ENCODE measurements at places on chromosomes 6 and 20.

- no peak for DNase-seq
Observed at GRCh38 chr6:13425943-13426931, 61.2 kb downstream of the GFOD1 start.

- DNase-seq = no peak
Observed at GRCh38 chr6:44339763-44340625, 2.5 kb upstream of the SPATS1 start.

GRCh38 chr6:108564178-108564577 lies 3.5 kb downstream of the FOXO3 start:
- DNase-seq = no peak

DNA sequence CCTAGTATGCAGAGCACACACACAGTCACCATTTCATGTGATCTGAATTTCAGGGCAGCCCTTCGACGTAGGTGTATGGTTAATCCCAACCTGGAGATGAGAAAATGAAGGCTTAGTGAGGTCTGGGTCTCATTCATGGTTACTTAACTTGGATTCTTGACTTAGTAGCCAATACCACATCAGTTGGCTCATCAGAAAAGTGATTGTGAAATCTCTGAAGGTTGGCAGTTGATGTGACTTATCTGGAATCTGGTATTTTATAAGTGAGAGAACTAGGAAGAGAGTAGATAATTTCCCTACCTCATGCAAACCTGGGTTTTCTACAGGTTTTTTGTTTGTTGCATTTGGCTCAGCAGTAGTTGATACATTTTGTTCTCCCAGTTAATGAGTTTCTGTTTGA lies 123.7 kb downstream of the CCDC170 start:
- DNase-seq = no peak

- DNase-seq = no peak
Observed at GRCh38 chr6:18397701-18398100, 10.6 kb downstream of the RNF144B start.

DNA sequence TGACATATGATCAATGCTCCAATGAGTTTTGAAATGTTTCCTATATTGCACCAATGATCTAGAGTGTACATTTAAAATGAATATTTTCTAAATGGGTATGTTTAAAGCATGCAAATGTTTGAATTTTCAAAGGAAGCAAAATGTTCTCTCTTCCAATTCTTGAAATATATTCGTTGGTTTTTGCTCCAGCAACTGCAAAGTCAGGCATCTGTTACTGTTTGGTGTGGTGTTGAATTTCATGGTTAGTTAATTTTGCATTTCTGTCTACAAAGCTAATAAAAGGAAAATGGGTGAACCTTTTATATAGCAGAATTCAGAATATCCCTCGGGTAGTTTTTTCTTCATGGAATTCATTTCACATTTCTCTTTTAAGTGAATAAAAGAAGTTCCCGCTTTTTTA lies 1018.3 kb downstream of the GRIK2 start:
- DNase-seq = no peak

- DNase-seq = no peak
Observed at GRCh38 chr6:144171406-144171805, 21.1 kb downstream of the STX11 start.

DNA sequence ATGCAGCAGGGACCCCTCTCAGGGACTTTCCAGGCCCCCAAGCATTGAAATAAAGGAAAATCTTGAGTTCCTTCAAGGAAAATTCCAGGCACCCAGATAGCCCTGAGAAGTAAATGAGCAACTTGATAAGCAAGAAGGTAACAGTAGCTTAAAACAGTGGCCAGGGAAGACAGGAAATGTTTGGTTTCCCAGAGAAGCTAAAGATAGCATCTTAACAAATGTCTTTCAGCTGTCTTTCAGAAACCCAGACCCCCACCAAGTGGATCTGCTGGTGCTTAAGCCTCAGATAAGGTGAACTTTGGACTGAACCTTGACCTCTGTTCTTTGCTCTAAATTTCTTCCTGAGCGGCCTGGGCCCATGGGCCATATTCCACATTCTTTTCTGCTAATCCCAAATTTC lies 117.8 kb upstream of the CST7 start:
- no peak for DNase-seq

DNA sequence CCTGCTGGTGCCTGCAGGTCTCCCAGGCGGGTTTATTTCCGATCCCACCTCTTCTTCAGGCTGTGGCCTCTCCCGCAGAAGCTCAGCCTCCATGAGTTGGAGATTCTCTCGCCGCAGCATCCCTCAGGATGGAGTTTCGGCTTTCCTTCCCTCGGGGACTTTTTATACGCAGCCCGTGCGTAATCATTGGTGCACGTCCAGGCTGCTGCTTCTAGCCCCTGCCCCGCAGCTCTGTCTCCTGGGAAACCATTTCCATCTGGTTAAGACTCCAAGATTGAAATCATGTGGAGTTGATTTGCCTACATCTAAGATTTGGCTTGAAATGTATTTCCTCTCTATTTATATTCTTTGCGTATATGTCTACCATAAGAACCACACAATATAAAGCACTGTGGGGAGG lies 46.7 kb upstream of the CARMIL1 start:
- no peak for DNase-seq

GRCh38 chr20:51802170-51802751 lies at the start of gene SALL4:
Gene SALL4, minus strand, starts transcription at chr20:51802521. Its CDS starts 113 bp downstream, at chr20:51802408.
- no peak for DNase-seq

- DNase-seq = no peak
Observed at GRCh38 chr20:33188421-33188820, 20.5 kb downstream of the BPIFA2 start.

DNA sequence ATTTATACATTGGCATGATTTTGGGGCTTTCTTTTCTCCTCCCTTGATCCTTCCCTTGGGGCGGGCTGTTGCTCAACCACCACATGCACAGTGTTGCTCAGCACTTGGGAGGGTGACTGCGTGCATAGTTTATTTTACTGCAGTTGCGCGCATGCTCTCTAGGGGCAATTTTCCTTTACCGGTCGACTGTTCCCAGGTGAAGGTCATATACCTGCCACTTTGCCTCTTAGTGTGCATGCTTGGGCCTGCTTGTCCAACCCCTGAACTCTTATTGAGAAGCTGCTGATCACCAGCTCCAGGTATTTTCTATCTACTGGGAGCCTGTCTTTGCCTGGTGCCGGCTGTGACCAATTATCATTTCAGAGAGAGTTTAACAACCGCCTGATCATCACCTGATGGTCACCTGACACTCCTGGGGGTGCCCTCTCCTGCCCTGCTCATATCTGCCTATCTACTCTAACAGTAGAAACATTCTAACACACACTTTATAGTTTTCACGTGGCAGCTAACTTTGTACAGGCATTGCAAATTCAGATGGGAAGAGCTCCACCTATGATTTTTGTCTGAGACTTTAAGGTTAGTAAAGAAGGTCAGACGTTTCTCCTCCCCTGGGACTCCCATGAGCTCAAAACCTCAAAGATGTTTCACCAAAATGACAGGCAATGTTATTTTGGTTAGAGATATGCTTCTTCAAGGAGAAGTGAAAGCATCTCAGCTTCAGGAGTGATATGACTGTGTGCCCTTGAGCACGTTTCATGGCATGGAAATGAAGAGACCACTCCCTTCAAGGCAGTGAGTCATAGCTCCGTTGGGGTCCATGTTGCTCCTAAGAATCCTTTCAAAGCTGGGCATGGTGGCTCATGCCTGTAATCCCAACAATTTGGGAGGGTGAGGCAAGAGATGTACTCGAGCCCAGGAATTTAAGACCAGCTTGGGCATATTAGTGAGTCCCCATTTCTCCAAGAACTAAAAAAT lies 227.5 kb upstream of the MYLIP start:
- no peak for DNase-seq

- DNase-seq = no peak
Observed at GRCh38 chr6:64266351-64266821, 630.8 kb downstream of the PHF3 start.

DNA sequence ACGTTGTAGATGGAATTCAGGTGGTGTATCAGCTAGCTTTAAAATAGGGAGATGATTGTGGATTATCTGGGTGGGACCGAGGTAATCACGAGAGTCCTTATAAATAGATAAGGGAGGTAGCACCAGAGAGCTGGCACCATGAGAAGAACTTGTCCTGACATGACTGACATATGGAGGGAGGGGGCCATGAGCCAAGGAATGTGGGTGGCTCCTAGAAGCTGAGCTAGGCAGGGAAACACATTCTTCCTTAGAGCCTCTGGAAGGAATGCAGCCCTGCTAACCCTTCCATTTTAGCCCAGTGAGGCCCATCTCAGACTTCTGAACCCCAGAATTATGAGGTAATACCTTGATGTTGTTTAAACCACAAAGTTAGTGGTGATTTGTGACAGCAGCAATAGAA lies 321.1 kb upstream of the SULF2 start:
- no peak for DNase-seq

- DNase-seq = no peak
Observed at GRCh38 chr20:34829191-34829590, 3.7 kb upstream of the NCOA6 start.

DNA sequence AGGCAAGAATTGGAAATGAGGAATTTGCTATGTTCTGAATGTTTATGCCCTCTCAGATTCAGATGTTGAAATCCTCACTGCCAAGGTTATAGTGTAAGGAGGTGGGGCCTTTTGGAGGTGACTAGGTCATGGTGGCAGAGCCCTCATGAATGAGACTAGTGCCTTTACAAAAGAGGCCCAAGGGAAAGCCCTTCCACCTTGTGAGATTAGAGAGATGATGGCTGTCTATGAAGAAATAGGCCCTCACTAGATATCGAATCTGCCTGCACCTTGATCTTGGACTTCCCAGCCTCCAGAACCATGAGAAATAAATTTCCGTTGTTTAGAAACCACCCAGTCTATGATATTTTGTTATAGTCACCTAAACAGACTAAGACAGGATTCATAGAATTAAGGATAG lies 10.4 kb downstream of the ASIP start:
- DNase-seq = no peak

DNA sequence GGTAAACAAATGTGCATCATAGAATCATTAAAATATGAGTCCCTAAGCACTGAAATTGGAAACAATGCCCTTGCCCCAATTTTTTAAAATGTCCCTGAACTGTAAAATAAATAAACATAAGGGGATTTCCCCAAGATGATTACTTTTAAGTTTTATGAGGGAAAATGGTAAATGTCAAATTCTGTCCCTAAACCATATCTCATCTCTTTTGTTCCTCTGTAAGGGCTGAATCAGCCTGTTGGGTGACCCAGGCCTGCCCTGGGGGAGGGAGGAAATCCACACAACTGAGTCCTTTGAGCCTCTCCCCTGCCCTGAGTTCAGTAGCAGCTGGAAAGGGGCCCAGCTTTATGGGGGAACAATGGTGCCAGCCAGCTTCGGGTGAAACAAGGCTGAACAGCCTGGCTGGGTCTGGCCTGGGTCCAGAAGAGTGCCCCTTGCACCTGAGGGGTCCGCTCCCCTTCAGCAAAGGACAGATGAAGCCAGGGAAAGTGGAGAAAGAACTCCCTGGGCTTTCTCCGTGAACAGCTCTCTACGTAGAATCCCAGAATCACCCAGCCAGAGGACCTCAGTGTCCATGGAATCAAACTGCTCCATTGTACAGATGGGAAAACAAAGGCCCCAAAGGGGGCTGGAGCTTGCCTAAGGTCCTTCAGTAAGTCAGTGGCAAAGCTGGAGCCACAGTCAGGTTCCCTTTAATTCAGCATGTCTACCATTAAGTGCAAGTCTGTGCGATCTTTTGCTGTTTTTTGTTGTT lies 28.2 kb upstream of the ITCH start:
- no peak for DNase-seq

DNA sequence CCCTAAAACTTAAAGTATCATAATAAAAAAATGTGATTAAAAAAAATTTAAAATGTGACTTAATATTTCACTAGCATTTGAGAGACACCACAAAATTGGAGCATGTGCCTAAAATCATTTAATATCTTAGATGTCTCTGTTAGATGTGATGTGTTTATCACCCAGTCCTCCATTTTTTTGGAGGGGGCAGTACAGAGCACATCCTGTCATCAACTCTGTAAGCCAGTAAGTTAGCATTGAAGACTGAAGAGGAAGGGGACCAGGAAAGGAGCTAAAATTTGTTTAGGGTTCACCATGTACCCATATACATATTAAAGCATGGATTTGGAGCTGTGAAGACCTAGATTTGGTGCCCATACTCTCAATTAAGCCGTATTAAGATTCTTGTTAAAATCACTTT lies 30.7 kb upstream of the ADIG start:
- DNase-seq = no peak

GRCh38 chr6:147642458-147642857 lies 134.0 kb downstream of the SAMD5 start:
- no peak for DNase-seq

GRCh38 chr6:121338956-121339355 lies 4.7 kb upstream of the TBC1D32 start:
- DNase-seq = no peak

DNA sequence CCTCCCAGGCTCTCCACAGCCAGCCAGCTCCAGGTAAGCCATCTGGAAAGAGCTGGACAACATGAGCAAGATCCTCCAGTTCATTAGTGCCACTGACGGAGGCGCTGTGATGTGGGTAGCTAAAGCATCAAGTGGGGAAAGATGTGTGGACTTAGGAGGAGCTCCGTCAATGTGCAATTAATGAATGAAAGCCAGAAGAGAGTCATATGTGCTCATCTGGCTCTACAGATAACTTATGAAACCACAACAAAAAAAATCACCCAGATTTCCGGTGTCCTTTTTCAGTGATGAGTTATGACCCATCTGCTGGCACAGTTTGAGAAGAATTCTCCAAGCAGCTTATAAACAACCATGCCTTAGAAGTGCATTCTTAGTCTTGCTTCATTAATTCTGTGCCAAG lies 311.7 kb upstream of the PLCB4 start:
- no peak for DNase-seq

GRCh38 chr6:34295721-34296120 lies 46.9 kb upstream of the SMIM29 start:
- no peak for DNase-seq

- no peak for DNase-seq
Observed at GRCh38 chr6:139904158-139904533, 529.7 kb upstream of the CITED2 start.

GRCh38 chr20:58669287-58670006 lies 18.4 kb downstream of the STX16 start:
- no peak for DNase-seq

DNA sequence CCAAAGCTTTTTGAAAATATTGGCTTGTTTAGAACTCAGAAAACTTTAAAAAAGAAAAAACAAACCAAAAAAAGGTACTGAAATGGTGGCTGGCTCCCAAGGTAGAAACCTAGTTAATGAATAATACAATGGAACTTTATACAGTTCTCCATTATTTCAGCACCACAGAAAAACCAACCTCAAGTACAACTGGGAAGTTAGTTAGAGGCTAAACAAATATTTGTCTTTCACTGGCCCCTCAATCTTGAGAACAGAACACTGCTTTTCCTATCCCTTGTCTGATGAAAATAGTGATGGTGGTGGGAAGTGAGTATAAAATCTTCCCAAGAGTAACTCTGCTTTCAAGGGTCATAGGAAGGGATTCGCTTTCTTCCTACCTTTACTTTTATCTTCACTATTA lies 126.5 kb downstream of the REV3L start:
- DNase-seq = no peak

DNA sequence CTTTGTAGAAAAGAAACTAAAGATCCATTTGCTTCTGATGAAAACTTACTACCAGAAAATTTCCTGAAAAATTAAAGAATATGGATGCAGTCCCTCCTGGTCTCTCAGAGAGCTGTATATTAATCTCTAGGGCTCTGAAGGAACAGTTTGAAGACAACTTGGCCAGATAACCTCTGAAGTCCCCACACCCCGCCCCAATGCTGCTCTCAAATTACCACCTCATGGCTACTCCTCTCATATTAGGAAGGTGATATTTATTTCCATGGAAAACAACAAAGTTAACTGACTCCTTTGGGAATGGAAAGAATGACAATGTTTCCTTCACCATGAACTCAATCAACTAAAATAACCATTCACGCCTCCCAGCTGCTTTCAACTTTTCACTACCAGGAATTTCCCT lies 408.4 kb upstream of the FLRT3 start:
- DNase-seq = no peak

- DNase-seq = no peak
Observed at GRCh38 chr20:45949542-45950329, 15.3 kb downstream of the PCIF1 start.
